ENCODE measurements at places on chromosomes 1 and 21.

- DNase-seq: peak; percentile 14
Observed at GRCh38 chr1:117537291-117537920, 68.4 kb upstream of the TENT5C start.

GRCh38 chr1:44227211-44227610, 13.9 kb downstream of the DMAP1 start:
- no peak for DNase-seq

DNA sequence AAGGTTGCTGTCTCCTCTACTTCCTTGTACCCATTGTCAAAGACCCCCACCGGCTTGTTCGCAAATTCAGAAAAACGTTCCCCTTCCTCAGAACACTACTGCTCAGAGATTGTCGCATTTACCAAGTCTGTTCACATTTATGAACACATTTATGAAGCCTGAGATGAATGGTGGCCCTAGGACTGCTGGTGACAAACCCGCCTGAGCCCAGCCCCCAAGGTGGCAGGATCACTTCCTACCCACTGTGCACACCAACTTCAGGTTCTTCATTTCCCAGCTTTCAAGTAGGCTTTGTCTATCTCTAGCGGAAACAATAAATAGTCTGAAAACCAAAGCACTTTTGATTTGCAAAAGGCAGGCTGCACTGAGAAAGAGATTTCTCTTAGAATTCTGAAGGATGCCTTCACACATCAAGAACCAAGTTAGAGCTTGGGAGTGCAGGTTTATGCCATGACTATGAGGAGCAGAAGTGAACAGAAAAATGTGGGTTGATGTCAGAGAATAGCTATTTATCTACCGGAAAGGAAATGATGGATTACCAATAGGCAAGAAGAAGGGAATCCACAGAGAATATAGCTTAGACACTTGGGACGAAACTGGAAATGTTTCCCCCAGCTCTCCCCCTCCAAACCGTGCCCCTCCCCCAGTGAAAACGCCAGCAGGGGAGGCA, 200.5 kb downstream of the TOMM20 start:
- no peak for DNase-seq

DNA sequence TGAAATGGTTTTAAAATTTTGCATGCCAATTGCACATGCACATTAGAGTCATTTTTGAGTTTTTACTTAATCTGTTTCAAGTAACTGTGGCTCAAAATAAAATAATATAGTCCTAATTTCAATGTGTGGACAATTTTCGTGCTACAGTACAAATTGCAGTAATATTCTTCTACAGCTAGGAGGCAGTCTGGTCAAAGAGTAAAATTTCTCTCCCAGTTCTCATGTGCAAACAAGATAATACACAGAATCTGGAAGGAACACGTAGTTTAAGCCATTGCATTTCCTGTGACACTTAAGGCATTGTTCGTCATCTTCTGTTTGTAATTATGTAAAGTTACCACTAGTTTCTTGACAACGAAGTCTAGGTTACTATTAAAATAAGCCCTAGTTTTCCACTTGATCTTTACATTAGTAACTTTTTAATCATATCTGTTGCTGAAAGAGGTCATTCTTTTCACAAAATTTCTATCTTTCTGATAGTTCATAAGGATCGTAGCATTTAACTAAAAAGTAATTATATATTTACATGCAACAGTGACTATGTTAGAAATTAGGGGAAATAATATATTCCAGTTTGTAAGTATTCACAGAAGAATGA, 28.9 kb downstream of the ODR4 start:
- DNase-seq: peak; percentile 69

DNA sequence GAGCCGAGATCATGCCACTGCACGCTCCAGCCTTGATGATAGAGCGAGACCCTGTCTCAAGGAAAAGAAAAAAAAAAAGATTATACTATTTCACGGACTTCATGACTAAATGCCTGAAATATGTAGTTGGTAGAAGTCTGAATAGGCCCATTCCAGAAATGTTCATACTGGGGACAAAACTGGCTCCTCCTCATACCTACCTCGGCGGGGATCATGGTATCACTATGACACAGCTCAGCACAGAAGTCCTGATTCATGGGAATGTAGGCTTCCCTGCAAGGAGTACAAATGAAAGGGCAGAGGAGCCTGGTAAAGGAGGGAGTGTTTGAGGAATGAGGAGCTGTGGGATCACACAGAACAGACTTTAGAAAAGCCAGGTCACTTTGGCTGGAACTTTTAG, 5.0 kb downstream of the SPATA46 start:
- DNase-seq: no peak

DNA sequence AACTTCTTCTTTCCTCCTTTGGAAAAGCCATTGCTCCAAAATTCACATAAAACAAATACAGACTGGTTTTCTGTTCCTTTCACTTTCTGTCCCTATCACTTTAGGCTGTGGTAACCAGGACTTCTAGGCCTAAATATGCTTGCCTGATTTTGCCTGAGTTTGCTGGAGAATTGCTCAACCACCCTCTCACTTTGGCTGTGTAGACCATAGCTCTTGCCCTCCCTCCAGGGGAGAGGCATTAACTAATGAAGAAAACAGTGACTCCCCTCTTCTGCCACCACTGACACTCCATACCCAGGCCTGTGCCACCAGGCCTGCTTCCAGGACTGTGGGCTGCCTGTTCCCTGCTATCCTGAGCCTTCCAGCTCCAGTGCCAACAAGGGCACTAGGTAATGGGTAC, 163.5 kb downstream of the TOMM20 start:
- no peak for DNase-seq

DNA sequence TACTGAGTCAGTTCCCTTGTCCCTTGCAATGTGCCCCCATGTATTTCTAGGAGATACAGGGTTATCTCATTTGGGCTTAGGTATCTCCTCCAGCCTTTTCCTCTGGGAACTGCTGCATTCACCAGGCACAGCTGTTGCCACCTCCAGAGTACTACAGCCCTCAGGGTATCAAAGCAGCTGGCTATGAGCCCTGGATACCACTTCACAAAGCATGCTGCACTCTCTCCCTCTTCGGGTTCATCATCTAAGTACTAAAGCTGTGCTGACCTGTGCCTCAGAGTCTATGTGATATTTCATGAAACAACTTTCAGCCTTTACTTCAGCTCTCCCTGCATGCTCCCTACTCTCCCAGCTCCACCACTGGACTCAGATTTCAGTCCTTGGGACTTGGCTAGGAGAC, 62.3 kb downstream of the CCDC185 start:
- DNase-seq: no peak

Measured in NCI-H526 treated with DMSO at 0.1 percent for 48 hours (cell line).